GM23338 (cell line): ENCODE measurements at places on chromosomes 1 and 21. TPM values are rescaled to one million over a fixed set of nuclear protein-coding genes. Genes with fewer than 3 reads are reported as not detected.

GRCh38 chr1:77857552-77857951 is 30.9 kb upstream of the NEXN start:
- peaks cover 3% of the 10 kb centered on the region; the same call in 1 of the 2 replicates for H3K36me3 ChIP-seq
- no peak overlapping the region for H3K4me3 ChIP-seq
- DNase-seq = no peak

DNA sequence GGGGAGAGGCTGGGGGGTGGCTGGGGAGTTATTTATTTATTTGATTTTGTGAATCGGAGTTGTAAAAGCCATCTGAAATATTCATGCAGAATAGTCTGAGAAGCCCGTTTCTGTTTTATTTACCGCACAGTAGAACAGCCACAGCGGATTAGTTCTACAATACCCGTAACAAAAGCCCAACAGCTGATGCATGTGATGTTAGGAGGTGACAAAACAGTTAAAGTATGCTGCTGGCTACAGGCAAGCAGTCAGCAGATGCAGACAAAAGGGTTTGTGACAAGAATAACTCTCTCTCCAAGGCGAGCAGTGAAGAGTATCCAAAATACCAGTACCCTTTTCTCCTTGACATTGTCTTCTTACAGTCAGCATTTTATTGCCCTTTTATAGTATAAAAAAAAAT is 42.0 kb downstream of the PROX1 start:
- peaks cover 53% of the 10 kb centered on the region for H3K4me1 ChIP-seq
- no peaks in the 10 kb centered on the region for H3K27me3 ChIP-seq
- no peaks in the 10 kb centered on the region; the same call in 1 of the 2 replicates for H3K36me3 ChIP-seq
- H3K4me3 ChIP-seq = no peak overlapping the region

DNA sequence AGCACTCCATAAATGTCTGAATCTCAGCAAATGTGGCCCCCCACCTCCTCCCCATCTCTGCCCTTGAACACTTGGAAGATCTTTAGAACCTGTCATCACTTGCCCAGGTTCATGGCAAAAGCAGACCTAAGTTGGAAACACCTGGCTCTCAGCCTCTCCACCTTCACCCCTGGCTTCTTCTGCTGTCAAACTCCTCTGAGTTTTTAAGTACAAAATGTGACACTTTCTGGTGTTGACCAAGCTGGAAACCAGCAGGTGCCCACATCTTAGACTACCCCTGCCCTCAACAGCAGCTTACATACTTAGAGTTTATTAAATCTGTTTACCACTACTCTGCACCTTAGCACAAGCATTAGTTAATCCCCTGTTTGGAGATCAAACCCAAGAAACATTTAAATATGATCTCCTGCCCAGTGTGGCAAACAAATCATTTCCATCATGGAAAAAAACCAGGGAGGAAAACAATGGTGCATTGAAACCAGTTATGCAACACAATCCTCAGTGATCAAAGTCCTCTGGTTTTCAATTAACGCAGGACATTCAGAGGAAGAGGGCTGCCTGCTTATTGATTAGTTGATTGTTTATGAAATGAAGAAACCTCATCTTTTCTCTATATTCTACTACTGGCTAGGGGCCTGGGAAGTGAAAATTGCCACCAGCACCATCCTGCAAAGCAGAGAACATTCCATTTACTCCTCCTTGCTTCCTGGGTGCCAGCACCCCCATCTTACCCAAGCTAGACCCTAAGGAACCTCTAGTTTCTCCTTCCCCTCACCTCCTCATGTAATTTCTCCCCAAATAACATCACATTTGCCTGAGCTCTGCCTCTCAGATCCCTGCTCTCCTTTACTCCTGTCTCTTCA is 139.4 kb upstream of the RAB4A start:
- no peak overlapping the region for H3K4me3 ChIP-seq
- no peak overlapping the region for H3K27ac ChIP-seq
- H3K27me3 ChIP-seq = no peaks in the 10 kb centered on the region
- H3K4me1 ChIP-seq = no peaks in the 10 kb centered on the region; the same call in 1 of the 2 replicates
- peaks cover 5% of the 10 kb centered on the region; the same call in 1 of the 2 replicates for H3K36me3 ChIP-seq

IGSF21 gene
- total RNA-seq = 15.6 and 17.9 TPM in 2 replicates

GRCh38 chr21:18373606-18374005 is 30.0 kb downstream of the TMPRSS15 start:
- DNase-seq = no peak
- no peak overlapping the region for H3K4me3 ChIP-seq
- H3K27me3 ChIP-seq = no peaks in the 10 kb centered on the region
- H3K27ac ChIP-seq = no peak overlapping the region

DNA sequence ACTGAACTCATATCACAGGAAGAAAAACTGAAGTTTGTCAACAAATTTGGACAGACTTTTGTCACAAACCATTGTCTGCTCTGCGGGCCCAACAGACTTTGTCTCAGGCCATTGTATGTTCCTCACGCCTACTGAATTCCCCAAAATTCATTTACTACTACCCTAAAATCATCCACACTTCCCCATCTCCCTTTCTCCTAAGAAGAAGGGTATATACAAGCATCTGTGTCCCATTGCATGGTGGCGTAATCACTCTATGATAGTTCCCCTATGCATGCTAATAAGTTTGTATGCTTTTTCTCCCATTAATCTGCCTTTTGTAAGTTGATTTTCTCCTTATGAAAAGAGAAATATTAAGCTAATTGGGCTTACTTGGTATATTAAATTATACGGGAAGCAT is 54.9 kb upstream of the ATF3 start:
- H3K27ac ChIP-seq = no peak overlapping the region
- H3K4me3 ChIP-seq = no peak overlapping the region
- H3K36me3 ChIP-seq = no peaks in the 10 kb centered on the region

DNA sequence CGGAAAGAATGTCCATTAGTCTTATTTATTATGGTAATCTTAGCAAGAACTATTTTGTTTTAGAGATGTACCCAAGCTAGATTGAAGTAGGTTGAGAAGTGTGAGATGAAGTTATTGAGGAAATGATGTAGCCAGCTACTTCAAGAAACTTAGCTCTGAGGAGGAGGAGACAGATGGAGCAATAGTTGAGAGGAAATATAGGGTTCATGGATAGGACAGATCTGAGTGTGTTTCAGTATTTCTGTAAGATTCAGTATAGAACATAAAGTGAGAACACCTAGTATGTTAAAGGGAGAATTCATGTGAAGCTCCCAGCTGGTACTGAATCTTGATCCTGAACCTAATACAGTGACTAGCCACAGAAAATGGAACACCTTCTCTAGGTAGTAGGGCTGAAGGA is 28.9 kb downstream of the TSNAX start:
- H3K36me3 ChIP-seq = peaks cover 4% of the 10 kb centered on the region; the same call in 1 of the 2 replicates
- no peak for DNase-seq
- H3K4me1 ChIP-seq = no peaks in the 10 kb centered on the region
- H3K4me3 ChIP-seq = no peak overlapping the region
- H3K27me3 ChIP-seq = no peaks in the 10 kb centered on the region

TRIM17 gene
- total RNA-seq = 1.1 and 1.4 TPM in 2 replicates

NFASC gene
- 7.6 and 11.7 TPM in 2 replicates for total RNA-seq

DNA sequence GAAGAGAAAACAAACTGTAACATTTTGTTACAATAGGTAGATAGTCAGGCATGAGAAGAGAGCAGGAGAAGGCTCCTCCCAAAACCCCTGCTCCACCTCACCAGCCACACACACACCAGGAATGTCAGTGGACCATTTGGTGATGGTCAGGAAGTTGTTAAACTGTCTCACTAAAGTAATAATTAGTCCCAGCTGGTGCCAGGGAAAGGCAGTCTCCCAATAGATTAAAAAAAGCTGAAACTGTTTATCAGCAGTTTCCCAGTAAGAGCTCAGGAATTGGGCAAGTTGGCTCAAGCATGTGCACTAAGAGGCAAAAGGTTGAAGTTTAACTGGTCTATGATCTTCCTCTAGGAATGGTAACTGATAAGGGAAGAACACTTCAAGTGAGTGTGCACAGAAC is 249.6 kb downstream of the COL11A1 start:
- H3K4me1 ChIP-seq = peaks cover 2% of the 10 kb centered on the region; the same call in 1 of the 2 replicates
- H3K27me3 ChIP-seq = no peaks in the 10 kb centered on the region
- no peak for DNase-seq
